Ovary (tissue), 10 donors: ENCODE measurements at places on chromosomes 1 and 21.

DNA sequence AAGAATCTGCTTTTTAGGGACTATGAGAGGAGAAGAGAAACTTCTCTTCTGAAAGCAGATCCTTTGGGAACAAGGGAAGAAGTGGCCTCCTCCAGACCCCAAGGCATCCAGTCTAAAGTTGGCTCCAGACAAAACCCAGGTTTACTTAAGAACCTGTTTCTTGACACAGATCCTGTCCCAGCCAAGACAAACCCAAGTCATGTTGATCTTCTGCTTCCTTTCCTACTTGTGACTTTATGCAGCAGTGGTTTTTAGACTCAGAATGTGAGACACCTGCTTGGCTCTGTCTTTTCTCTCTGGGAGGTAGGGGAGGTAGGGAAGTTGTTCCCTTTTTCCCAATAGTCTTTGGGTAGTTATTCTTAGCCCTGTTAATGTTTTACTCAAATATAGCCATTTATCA lies 38.3 kb downstream of the ELAPOR1 start:
- no peak for DNase-seq

DNA sequence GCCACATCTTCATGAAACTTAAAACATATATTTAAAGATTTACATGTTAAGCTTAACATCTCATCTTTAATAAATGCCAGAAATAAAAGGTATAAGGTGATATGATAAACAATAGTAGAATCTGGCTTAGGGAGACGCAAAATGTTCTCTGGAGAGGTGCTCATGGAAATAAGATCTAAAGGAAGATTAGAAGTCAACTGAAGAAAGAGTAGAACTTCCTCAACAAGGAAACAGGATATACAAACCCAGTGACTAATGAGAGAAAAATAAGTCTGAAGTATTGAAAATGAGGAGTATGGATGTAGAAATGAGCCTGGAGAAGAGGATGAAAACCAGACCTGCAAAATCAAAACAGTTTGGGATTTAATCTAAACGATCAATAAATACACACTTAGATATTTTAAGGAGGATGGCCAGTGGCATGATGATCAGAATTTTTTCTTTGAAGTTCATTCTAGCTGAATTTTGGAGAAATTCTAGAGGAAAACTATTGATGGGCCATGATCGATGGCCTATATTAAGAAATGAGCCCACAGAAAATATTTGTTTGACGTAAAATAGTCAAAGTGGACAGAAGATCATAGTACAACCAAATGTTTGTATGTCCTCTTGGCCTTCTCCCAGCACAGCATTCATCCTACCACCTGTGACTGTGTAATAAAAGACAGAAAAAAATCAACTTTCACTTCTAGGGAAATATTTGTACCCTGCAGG lies 387.9 kb upstream of the PTBP2 start:
- no peak for DNase-seq

GRCh38 chr1:230125640-230126528 lies 58.8 kb downstream of the GALNT2 start:
- DNase-seq: no peak

GRCh38 chr1:110337704-110338308 lies 1.4 kb upstream of the RBM15 start:
- peak; percentile 24 for DNase-seq

GRCh38 chr1:11611638-11612327 lies 42.4 kb downstream of the FBXO2 start:
- DNase-seq: no peak

- DNase-seq: no peak
Measured at GRCh38 chr1:6357243-6357936, 36.2 kb downstream of the ACOT7 start.

- DNase-seq: no peak
Measured at GRCh38 chr1:165052936-165053335, 303.6 kb downstream of the LMX1A start.

DNA sequence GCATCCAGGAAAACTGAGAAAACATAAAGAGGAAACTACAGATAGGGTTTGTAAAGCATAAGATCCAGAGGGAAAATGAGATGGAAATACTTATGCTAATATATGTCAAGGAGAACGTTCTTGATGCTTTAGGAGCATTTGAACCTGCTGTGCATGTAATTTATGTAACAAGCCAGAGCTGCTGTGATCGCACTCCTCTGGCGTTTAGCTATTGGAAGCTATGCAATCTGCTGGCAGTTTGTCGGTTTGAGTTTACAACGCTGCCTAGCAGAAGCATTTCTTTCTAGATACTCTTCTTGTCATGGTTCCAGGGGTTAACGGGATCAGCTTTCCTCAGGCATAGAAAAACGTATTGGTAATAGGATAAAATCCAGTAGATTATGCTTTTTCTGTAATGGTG lies 182.7 kb downstream of the KCNH1 start:
- DNase-seq: no peak

DNA sequence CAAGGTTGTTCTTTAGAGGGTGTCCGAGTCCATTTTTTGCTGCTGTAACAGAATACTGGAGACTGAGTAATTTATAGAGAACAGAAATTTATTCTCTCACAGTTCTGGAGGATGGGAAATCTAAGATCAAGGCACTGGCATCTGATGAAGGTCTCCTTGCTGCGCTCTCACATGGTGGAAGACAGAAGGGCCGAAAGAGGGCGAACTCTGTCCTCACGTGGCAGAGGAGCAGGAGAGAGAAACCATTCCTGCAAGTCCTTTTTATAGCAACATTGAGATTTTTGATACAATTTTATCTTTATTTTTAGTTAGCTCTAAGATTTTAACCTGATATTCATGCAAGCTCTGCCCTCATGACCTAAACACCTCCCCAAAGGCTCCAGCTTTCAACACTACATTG lies 48.3 kb downstream of the ATG4C start:
- no peak for DNase-seq

- no peak for DNase-seq
Measured at GRCh38 chr1:6591644-6592043, 11.0 kb downstream of the KLHL21 start.

- no peak for DNase-seq
Measured at GRCh38 chr1:200895801-200896530, 1.3 kb downstream of the INAVA start.

- DNase-seq: no peak
Measured at GRCh38 chr1:15992582-15993500, 11.2 kb upstream of the SRARP start.

GRCh38 chr1:234433563-234434285 lies 45.3 kb downstream of the TARBP1 start:
- no peak for DNase-seq

- no peak for DNase-seq
Measured at GRCh38 chr1:21298981-21299391, 8.7 kb upstream of the ECE1 start.

DNA sequence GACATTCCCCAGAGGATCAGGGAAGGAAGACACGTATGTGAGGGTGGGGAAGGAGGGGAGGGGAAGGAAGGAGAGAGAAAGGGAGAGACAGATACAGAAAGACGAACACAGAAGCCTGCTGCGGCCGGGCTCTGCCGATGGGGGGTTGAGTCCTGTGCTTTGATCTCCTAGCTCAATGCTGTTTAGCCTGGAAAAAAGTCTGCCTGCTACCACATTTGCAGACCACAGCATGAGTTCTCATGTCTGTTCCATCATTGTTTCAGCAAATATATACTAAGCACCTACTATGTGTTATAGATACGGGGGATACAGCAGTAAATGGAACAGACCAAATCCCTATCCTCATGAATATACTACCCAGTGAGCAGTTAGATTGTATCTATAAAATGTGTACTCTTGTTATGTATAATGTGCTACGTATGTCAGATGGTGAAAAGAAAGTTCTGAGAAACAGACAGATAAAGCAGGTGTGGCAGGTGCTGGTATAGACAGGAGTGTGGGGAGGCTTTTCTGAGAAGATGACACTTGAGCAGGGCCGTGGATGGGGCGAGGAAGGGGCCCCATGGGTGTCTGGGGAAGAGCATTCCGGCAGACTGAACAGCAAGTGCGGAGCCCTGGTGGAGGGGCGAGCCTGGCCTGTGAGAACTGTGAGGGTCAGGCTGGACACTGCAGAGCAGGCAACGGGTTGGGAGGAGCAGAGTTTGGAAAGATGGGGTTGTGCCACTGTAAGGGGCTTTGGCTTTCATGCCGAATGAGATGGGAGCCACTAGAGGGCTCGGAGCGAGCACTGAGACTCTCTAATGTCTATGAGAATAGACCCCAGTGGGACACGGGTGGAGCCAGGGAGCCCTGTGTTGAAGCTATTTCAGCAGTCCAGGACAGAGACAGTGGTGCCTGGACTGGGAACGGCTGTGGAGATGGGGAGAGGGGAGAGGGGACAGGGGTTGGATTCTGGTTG lies 34.1 kb downstream of the KIAA1614 start:
- no peak for DNase-seq

GRCh38 chr21:33751120-33751519 lies 108.8 kb downstream of the ITSN1 start:
- no peak for DNase-seq

- no peak for DNase-seq
Measured at GRCh38 chr1:213264531-213264930, 213.5 kb downstream of the RPS6KC1 start.

DNA sequence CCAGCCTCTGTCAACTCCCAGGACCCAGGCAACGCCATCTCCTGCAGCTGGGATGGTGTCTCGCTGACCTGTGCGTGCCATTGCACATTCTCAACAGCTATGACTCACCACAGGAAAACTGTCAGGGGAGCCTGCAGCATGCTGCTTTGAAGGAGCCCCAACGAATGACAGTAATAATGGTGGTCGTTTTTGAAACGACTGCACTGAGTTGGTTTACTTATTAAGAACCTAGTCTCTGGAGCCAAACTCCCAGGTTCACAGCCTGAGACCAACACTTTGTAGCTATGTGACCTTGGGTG lies 21.6 kb downstream of the TCEA3 start:
- peak; percentile 48 for DNase-seq

- peak; percentile 75 for DNase-seq
Measured at GRCh38 chr1:25700144-25700523, 83.5 kb downstream of the MAN1C1 start.

DNA sequence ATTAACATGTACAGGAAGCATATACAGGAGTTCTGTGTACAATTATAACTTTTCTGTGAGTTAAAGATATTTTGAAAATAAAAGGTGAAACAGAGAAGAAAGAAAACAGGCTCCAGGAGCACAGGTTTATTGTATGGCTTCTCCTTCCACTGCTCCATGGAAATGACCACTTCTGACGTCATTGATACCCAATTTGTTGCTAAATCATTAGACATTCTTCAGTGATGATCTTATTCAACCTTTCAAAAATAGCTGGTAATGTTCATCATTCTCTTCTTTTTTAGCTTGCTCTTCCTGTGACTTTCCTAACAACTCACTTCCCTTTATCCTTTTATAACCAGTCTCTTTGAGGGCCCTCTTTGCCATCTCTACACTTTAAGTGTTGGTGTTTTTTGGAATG lies 77.8 kb downstream of the KCNK2 start:
- DNase-seq: no peak

- DNase-seq: no peak
Measured at GRCh38 chr1:193540511-193540910, 354.1 kb upstream of the B3GALT2 start.

GRCh38 chr1:6922096-6922931 lies 137.1 kb downstream of the CAMTA1 start:
- DNase-seq: peak; percentile 67

DNA sequence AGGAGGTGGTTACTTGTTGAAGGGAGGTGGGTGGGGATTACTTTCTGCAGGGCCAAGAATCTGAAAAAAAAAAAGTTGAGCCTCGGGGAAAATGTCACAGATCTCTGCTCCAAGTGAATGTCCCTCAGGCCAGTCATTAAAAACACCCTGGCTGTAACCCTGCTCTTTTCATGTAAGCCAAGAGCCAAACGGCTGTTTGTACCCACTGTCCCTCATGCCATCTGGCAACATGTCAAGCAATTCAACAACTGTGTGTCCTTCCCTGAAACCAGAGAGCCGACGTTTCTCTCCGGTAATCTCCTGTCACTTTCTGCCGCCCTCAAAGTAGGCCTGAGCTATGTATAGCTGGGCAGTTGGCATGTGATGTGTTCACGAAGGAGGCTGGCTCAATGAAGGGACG lies 14.7 kb downstream of the CASQ2 start:
- DNase-seq: no peak

- no peak for DNase-seq
Measured at GRCh38 chr1:67619080-67619479, 65.9 kb upstream of the GADD45A start.

DNA sequence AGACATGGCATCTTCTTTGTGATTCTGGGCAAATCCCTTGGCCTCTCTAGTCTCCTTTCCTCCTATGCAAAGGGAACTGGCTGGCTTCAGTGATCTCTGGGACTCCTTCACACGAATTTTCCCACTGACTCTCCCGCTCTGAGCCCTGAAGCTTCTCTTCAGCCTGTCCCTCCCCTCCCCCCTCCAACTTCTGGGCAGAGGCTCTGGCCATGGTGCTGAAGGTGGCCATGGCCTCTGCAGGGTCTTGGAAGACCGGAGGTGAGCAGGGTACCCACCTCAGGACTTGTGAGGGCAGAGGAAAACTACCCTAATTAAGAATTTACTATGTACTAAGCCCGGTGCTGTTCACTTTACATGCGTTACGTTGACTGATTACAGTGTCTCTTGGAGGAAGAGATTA lies 29.4 kb upstream of the POU3F1 start:
- DNase-seq: no peak

- DNase-seq: no peak
Measured at GRCh38 chr1:166189126-166189525, 22.3 kb upstream of the FAM78B start.

GRCh38 chr1:30012455-30013440 lies 710.6 kb downstream of the MATN1 start:
- no peak for DNase-seq

DNA sequence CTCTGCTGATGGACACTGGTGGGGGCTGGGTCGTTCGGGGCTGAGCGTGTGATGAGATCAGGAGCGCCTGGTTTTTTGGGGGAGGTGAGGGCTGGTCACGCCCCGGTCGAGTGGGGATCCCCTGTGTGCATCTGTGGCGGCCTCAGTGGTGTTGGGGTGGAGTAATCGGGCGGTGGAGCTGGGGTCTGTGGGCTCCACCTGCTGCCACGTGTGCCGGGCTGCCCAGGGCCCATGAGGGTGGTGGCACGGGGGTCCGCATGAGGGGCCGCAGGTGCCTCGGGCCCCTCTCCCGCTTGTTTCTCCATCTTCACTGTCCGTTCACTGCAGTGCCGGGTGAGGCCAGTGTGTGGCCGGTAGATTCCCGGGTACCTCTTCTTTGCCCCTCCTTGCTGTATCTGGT lies 17.2 kb downstream of the PRKCZ start:
- DNase-seq: no peak

- DNase-seq: no peak
Measured at GRCh38 chr1:183876309-183876708, 71.4 kb downstream of the RGL1 start.

GRCh38 chr1:119372503-119373086 lies 4.0 kb downstream of the HAO2 start:
- no peak for DNase-seq
